ENCODE measurements at places on chromosomes 7 and 10.

- no peak for DNase-seq
Observed at GRCh38 chr7:17706275-17706674, 234.0 kb downstream of the SNX13 start.

DNA sequence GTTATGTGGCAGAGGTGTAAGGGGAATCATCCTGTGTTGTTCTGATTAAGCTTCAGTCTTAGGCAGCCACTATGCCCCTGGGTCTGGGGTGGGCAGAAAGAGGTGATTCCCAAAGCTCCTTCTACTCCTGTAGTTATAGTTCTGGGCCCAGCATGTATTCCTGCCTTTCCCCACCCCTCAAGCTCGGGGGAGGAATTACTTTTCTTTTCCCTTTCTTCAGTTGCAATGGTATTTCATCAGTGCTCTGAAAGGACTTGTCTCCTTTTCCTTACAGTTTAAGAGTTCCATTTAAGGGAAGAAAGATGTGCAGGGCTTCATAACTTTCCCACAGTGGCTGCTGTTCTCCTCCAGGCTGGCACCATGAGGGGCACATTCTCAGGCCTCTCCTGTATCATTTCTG lies 94.2 kb downstream of the MTPAP start:
- no peak for DNase-seq

- no peak for DNase-seq
Observed at GRCh38 chr10:4763513-4763912, 62.5 kb upstream of the AKR1E2 start.

DNA sequence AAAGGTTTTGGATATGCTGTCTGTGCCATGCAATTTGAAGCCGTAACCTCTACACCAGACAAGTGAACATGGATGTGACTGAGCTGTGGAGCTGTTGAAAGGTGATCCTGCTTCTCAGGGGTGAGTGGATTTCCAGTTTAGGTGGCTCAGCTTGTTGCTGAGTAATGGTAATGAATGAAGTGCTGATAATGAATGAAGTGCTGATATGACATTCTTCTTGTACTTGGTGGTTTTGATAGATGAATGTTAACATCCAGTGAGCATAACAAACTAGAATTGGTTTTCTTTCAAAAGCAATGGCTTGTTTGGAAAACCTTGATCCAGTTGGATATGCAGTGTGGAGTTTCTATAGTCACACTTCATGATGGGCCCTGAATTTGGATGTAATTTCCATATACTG lies 89.7 kb upstream of the FZD8 start:
- no peak for DNase-seq

DNA sequence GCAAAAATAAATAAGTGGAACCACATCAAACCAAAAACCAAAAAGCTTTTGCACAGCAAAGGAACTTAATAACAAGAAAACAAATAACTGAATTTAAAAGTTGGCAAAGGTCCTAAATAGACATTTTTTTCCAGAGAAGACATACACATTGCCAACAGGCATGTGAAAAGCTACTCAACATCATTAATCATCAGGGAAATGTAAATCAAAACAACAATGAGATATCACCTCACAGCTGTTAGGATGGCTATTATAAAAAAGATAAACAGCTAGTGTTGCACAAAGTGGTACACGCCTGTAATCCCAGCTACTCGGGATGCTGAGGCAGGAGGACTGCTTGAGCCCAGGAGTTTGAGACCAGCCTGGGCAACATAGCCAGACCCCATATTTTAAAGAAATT lies 2.2 kb upstream of the SUN3 start:
- DNase-seq: no peak

GRCh38 chr7:43952028-43952427 lies 25.8 kb downstream of the UBE2D4 start:
- DNase-seq: no peak

DNA sequence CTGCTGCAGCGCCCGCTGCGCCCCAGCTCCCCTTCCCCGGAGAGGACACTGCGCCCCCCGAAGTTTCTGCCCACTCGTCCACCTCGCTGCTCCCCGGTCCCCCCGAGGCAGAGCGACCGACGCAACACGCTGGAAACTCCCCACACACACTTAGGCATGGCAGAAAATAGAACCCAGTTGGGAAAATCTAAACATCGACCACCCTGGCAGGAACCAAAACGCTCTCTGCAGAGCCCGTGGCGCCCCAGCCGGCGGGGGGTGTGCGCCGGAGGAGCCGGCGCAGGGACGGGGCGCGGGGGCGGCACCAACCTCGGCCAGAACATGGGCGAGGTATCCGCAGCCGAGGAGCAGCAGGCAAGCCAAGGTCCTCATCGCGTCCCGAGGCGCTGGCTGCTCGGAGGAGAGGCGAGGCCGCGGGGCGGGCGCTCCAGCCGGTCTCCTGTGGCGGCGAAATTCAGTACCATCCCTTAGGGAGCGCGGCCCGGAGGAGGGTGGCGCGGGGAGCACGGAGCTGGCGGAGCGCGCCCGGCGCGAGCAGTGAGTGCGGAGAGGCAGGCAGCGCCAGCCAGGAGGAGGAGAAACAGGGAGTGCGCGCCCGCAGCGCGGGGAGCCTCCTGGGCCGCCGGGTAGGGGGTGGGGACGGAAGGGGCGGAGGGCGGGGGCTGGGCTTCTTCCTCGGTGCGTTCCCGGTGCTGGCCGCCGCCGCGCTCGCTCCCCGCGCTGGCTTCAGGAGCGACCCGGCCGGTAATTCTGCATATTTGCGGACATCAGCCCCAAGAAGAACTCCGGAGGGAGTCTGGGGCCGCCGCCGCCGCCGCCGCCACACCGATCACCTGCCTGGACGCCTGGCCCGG lies 789 bp downstream of the PDGFA start:
- no peak for DNase-seq

DNA sequence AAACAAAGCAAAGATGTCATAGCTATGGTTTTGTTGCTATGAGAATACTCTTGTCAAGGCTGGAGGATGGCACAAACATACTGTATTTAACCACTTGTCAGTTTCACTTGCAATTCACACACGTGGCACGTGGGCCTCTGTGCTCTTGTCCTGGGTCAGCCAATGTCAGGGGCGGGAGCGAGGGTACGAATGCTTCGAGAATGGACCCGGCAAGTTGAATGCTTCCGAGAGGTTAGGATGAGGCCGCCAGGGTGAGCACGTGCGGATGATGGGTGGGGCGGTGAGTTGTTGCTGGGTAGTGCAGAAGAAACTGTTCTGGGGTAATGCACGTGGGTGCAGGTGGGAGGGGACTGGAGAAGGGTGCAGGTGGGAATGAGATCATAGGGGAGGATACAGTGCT lies 10.4 kb upstream of the OCM2 start:
- DNase-seq: no peak

GRCh38 chr10:125030567-125031197 lies 88.8 kb downstream of the ZRANB1 start:
- no peak for DNase-seq

DNA sequence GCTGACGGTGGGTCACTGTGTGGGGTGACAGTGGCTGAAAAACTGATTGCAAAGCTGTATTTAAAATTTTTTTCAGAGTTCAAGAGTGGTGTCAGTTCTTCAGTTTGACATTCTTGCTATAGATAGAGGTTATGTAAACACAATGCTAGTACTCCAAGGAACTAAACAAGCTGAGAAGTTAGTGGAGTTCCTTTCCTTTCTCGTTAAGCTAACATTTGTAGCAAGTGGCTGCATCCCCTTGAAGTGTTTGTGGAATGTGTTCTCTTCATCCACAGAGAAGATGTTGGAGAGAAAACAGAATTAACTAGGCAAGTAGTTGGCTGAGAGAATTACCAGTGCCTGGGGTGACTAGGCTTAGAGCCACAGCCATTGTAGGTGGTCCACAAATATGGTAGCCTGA lies 15.8 kb downstream of the CCNY start:
- DNase-seq: no peak

- DNase-seq: no peak
Observed at GRCh38 chr10:119666709-119667004, 15.5 kb downstream of the BAG3 start.

GRCh38 chr7:29552392-29552791 lies 11.2 kb upstream of the PRR15 start:
- no peak for DNase-seq

- no peak for DNase-seq
Observed at GRCh38 chr10:100391163-100392002, 44.4 kb downstream of the SCD start.

GRCh38 chr7:151705636-151706276 lies 171.2 kb downstream of the PRKAG2 start:
- no peak for DNase-seq

DNA sequence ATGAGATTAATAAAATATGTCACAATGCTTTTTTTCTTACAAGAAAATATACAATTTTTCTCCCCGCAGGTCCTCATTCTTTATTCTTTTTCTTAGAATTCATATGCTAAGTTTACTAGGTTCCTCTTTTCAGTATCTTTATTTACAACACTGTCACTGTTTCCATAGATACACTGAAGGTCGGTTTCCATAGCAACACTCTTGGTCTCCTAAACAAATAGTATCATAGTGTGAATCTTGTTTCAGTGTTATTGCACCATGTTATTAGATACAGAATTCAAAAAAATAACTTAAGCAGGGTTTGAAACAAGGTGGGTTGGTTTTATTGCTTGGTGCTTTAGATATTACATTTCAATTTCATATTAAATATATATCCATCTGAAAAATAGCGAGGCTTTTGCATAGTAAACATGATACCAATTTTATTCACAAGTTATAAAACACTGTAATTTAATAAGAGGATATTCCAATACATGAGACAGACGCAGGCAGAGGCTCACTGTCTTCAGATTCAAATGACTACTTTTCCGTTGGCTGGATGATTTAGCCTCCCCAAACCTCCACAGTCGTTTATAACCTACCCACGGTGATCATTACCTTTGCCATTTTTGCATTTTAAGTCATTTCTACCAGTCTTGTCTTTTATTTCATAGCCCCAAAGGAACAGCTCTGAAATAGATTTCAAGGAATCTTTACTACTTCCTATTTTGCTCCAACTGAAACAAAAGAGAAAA lies 88.9 kb upstream of the KLF6 start:
- no peak for DNase-seq

DNA sequence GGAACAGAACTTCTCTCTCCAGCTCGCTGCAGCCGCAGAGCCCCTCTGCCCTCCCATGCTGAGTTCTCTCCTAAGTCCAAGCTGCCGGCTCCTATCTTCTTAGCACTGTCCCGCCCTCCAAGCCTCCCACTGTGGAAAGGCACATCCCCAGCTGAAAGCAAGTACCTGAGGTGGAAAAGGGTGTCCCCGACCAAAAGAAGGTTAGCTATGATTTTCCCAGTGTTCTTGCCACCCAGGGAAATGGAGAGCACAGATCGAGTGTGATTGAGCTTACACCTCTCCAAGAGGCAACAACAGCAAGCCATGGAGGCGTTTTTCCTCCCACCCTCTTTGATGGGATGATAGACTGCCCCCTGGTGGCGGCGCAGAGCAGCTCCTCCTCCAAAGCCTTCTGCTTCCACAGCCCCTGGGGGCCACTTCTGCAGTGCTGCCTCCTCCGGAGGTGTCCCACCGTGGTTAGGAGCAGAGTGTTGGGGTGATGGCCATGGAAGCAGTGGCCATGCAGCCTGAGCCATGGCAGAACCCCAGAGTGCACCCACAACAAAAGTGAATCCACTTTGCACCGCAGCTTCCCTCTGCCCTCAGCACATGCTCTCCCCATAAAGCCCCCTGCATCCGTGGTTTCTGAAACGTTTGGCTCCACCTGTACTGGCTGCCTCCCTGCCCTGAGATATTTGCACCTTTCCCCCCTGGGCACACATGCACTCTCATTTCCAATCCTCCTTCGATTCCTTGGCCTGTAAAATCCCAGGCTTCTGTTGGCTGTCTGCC lies 143.1 kb upstream of the STK17A start:
- DNase-seq: peak; percentile 10

GRCh38 chr10:52486840-52487611 lies 172.9 kb downstream of the DKK1 start:
- DNase-seq: no peak

DNA sequence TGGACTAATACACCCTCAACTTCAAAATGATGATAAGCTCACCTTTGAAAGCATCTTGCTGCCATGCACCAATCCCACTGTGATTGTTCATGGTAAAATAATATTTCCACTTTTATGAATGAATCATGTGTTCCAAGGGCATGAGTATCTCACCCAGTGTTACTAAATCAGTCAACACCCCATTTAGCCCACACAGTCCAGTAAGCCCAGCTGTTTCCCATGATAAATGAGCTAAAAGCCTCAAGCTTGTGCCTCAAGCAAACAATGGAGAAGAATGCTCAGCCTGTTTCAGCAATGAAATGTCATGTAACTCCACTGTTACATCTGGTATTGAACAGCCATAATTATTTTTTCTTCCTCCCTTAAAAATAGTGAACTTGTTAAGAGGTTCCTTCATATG lies 442.5 kb downstream of the XPNPEP1 start:
- DNase-seq: no peak

GRCh38 chr10:61159253-61159652 lies 215.3 kb upstream of the RHOBTB1 start:
- DNase-seq: no peak

GRCh38 chr10:113044016-113044755 lies 94.1 kb downstream of the TCF7L2 start:
- DNase-seq: no peak

DNA sequence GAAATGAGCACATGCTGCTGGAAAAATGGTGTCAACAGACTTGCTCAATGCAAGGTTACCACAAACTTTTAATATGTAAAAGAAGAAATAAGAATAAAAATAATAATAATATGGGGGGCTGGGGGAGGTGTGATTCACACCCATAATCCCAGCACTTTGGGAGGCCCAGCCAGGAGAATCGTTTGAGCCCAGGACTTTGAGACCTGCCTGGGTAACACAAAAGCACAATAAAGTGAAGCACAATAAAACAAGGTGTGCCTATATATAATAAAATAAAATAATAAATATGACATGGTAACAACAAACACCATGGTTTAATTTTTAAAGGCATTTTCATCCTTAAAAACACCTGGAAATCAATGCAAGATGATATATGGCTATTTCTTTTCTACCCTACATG lies 25.1 kb downstream of the EIF3A start:
- no peak for DNase-seq

GRCh38 chr10:82071231-82071630 lies 196.2 kb downstream of the NRG3 start:
- DNase-seq: no peak

GRCh38 chr7:85528581-85528980 lies 341.7 kb upstream of the SEMA3D start:
- DNase-seq: no peak

- no peak for DNase-seq
Observed at GRCh38 chr7:55561690-55562089, 10.6 kb downstream of the VOPP1 start.

GRCh38 chr7:14892961-14893360 lies 9.6 kb downstream of the DGKB start:
- no peak for DNase-seq

DNA sequence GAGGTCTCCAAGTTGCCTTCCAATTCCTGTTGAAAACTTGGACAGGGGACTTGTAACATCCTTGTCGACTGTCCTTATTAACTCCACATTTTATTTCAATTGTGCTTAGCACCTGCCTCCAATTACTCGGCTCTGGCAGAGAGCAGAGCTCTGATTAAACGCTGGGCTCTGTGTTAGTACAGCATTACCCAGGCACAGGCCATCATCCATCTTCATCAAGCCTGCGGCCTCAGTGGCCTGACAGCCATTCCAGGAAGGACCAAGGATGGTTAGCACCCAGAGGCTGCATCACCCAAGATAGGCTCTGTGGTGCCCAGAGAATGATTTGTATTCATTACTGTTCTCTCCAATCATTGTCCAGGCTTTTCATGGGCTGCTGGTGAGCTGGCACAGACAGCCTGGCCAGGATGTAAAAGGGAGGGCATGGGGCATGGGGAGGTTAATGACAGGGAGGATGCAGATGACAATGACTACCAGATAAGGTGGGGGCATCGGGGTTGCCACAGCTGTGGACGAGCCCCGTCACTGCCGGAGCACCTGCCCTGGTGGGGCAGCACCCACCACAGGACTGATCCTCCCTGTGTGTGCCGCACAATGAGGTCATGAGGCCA lies 123.3 kb downstream of the PTPN20 start:
- no peak for DNase-seq

Measured in activated naive CD4-positive, alpha-beta T cell (primary cell).